Fibroblast of skin of abdomen (primary cell): ENCODE measurements at places on chromosomes 2 and 18.

GRCh38 chr18:3313685-3314084 lies 51.8 kb downstream of the MYL12B start:
- DNase-seq = no peak

DNA sequence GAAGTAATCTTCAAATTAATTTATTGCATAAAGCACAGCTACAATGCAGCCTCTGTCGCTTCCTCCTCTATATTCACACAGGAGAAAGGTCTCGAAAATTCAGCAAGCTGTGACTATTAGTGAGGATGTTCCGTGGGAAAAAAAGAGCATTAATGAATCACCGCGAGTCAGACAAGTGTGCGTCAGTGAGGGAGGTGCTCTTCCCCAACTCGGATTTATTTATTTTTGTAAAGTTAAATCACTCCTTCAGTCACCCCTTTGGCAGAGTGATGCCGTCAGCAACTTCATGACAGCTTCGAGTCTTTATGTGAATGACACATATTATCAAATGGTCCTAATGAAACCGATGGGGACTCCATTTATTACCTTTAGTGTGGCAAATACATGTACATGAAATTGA lies 648.9 kb upstream of the SALL3 start:
- DNase-seq = no peak

- DNase-seq = no peak
Observed at GRCh38 chr2:217242947-217243346, 383.1 kb upstream of the TNP1 start.

GRCh38 chr2:75602724-75603342 lies 42.1 kb upstream of the EVA1A start:
- DNase-seq = peak; percentile 83

GRCh38 chr2:121501554-121501953 lies 29.1 kb upstream of the RNU4ATAC start:
- no peak for DNase-seq

- no peak for DNase-seq
Observed at GRCh38 chr2:162177301-162177700, 25.3 kb upstream of the GCG start.

- DNase-seq = peak; percentile 80
Observed at GRCh38 chr2:45851576-45852304, 200.3 kb downstream of the PRKCE start.

DNA sequence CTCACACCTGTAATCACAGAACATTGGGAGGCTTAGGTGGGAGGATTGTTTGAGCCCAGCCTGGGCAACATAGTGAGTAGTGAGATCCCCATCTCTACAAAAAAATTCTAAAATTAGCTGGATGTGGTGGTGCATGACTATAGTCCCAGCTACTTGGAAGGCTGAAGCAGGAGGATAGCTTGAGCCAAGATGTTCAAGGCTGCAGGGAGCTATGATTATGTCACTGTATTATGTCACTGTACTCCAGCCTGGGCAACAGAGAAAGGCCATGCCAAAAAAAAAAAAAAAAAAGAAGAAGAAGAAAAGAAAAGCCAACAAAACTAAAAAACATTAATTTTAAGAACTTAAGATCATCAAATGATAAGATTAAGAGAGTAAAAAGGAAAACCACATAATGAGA lies 17.4 kb upstream of the NCOA1 start:
- no peak for DNase-seq

DNA sequence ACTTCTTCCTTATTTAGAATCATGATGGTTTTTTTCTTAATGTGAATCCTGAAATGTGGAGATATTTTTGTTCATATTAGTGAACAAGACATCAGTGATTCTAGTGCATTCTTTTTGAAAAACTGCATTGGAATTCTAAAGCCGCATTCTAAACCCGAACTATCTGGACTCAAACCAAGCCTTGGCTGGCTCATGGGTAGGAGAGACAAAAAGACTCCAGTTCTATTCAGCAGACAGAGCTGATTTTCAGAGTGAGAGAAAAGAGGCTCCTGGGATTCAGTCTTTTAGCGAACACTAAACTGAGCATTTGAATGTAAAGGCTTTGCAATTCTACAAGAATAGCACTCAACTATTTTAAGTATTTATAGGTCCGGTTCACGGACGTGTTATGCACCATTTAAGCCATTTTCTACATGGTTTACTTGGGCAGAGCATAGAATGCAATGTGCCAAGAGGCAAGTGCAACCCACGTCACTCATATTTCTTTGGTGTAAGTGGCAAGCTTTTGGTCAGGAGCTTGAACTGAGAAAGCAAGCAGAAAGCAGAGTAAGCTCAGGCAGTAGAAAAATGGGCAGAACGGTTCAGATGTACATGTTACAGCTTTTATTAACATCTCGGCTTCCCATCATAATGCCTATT lies 227.3 kb upstream of the RAB12 start:
- peak; percentile 30 for DNase-seq

DNA sequence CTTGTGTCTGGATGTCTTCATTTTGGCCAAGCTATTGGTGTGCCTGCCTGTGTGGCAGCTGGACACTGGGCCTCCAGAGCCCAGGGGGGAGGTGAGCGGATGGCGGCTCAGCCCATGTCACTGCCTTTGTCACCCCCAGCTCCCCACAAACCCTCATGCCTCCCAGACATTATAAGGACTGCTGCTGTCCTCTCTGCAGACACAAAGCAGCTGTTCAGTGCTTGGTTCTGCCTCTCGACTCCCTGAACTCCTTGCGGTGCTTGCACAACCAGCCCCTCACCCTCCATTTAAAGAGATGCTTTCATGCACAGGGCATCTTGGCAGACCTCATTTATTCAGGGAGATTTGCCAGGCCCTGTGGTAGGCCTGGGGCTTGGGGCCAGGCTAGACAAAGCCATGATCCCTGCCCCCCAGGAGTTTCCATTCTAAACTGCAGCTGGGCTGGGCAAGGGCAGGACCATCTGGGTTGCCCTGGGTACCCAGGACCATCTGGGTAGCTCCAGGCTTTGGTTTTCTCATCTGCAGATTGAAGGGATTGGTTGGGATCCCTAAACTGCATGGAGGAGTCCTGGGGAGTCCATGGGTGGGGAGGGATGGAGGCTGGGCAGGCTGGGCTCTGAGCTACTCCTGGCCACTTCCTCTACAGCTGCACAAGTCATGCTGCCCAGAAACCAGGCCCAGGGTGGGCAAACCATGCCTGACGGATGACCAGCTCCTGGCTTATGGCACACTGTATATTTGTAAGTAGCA lies 168.5 kb downstream of the CELF4 start:
- no peak for DNase-seq

DNA sequence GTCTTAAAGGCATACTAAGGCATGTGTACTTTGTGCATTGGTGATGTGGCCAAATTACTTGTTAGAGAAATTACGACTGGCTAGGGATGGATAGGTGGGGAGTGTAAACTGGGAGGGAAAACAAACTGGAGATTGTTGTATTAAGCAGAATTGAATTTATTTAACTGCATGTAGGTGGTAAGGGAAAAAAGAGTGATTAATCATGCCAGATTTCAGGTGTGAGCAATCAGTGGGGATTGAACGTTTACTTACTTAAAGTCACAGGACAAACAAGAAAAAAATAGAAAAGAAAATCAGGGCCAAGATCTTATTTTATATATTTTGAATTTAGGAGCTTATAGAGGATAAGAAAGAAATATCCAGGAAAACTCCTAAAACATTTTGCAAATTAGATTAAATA lies 88.6 kb downstream of the GULP1 start:
- DNase-seq = no peak

DNA sequence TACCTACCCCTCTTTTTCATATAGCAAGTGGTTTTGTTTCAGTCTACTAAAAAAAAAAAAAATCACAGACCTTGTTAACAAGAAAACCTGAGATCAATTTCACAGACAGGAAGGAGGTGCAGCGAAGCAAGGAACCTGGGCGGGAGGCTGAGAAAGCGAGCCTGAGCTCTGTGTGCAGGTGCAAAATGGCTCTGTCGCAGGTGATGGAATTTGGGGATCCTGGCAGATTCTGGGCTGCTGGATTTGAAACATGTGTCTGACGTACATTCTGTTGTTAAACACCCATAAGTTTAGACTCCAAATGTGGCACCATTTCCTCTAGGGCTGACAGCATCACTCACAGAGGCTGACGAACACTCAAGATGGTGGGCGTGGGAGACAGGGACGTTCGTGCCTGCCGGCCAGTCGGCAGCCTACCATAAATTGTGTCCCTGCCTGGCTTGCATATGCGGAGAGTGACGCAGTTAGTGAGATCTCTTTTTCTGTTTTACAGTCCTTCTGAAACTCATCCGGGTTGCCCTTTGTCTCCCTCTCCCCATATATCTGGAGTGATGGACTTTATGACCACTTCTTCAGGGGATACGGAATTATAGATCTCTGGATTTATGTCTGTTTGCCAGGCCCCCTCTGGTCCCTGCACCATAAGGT lies 8.8 kb upstream of the DDX1 start:
- no peak for DNase-seq

DNA sequence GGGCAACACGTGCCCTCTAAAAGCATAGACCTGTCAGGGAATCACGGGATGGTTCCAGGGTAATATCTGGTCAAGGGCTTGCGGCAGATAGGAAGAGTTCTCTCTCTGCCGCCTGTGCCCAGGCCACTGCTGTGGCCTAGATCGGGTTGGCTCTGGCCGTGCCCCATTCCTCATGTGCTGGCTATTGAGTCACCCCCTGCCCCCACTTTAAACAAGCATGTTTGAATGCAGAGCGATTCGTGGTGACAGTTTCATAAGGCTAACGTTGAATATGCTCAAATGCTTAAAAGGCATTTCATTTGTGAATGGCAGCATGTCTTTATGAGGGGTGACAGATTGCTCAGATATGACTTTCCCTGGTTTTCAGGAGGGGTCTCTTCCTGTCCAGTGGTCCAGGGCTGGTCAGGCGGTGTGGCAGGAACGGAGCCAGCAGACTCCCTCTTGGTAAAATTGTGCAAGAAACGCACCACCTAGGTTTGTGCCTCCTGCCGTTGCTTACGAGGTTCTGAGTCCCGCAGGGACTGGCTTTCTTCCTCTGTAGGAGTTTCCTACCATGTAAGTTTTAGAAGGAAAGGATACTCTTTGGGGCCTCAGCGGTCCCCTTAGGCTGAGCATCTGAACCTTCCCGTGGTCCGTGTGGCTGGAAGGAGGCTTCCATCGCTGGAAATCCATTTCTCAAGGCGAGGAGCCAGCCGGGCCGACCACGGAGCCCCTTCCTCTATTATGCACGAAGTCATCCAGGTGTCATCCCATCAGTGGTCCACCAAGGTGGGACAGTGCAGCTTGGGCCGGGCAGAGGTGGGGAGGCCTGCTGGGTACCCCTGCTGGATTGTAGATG lies 50.2 kb downstream of the AGAP1 start:
- DNase-seq = no peak

GRCh38 chr2:137769406-137769805 lies 194.9 kb upstream of the HNMT start:
- DNase-seq = no peak
